ENCODE measurements at places on chromosomes 1 and 21.

- peak; percentile 55 for DNase-seq
Measured at GRCh38 chr1:172112576-172112975, 271.3 kb downstream of the DNM3 start.

DNA sequence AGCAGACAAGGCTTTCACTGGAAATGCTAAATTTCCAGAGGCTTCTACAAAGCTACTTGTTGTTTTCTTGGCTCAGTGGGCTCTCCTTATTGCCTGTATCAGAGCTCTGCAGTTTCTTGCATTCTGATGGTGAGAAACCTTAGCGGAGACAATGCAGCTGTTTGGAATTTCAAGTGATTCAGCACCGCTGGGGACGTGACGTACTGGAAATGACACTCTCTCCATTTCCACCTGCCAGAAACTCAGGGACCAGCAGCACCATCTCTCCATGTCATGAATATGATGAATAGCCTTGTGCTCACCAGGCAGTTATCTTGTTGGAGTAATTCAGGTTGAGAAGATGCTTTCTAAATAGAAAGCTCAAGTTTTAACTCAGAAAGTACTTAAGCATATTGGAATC lies 497.2 kb upstream of the DEPDC1 start:
- DNase-seq, result no peak

DNA sequence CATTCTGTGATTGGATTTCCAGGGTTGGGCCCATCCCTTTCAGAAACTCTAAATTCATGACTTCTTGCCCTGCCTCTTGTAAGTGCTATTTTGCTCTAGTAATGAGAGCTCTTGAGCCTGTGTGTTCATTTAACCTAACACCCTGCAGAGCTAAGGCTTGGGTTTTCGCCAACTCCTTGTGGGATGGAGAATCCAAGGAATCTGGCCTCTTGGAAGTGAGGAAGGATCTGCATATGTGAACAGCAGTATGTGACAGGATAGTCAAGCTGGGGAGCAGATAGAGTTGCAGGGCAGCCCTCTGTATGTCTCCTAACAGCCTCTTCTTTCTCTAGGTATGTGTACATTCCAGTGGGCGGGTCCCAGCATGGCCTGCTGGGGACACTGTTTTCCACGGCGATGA lies 258.9 kb downstream of the HHAT start:
- DNase-seq, result no peak

- no peak for DNase-seq
Measured at GRCh38 chr1:66752671-66753371, 562 bp downstream of the DYNLT5 start.

GRCh38 chr1:43431676-43432075 lies 22.1 kb downstream of the HYI start:
- no peak for DNase-seq

GRCh38 chr1:212288615-212289014 lies 3.4 kb downstream of the PPP2R5A start:
- DNase-seq, result peak; percentile 82

DNA sequence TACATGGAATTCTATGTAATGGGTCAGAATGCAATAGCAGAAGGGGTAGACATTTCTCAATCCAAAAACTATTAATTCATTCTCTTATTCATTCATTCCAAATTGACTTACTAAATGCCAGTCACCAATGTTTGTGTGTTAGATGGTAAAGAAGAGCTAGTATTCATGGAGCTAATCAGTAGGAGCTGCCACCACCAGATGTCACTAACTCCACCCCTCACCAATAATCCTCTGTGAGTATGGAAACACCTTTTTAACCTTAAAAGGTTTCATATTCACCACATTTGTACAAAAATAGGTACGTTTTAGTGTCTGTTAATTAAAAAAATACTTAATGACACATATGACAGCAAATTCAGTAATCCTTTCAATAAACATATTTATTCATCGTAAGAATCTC lies 131.8 kb upstream of the PKN2 start:
- no peak for DNase-seq

DNA sequence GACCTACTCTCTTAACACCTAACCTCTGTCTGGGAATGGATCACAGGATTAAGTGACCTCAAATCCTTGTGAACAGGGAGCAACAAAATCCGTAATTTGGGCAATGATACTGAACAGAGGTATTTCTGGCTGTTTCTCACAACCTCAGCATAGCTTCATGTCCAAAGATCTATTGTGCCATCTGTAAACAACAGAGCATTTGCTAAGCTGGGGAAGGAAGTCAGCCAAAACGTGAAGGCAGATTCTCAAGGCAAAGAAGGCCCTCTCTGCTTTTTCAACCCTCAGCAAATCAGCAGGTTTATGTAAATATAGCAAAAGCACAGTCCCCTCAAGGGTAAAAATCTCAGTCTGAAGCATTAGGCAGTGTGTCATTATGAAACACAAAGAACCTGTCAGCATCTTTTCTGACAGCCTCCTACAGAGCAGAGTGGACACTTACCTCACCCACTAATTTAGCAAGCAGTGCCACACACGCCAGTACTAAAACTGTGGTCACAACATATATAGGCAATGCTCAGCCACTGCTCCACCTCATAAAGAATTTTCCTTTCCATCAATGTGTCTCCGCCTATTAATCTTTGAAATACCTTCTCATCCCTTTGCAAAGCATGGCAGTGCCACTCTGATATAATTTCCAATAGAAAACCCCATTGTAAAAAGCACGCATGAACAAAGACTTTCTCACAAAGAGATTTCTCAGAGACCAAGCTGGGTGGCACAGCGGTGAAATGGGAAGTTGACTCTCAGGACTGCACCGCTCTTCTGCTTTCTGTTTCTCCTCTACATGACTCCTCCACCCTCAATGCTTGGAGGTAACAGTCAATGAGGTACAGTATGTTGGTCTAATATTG lies 188.0 kb downstream of the RERE start:
- peak; percentile 70 for DNase-seq

- peak; percentile 43 for DNase-seq
Measured at GRCh38 chr21:45618846-45619485, 24.6 kb upstream of the PCBP3 start.

DNA sequence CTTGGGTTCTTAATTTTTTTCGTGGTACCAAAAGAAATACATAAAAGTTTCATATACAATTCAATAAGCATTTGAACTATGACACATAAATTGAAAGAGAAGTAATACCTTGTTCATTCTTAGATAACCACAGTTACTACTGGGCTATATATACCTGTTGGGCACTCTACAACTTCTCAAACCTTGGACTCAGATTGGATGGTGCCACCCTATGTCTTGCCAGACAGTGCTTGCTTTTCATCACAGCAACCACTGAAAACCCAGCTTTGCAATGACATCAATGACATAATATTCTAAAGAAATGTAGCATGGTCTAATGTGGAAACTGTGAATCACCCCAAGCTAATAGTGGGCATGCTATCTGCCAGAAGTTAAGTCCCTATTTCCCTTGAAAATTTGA lies 62.8 kb upstream of the DPH5 start:
- DNase-seq, result peak; percentile 14

DNA sequence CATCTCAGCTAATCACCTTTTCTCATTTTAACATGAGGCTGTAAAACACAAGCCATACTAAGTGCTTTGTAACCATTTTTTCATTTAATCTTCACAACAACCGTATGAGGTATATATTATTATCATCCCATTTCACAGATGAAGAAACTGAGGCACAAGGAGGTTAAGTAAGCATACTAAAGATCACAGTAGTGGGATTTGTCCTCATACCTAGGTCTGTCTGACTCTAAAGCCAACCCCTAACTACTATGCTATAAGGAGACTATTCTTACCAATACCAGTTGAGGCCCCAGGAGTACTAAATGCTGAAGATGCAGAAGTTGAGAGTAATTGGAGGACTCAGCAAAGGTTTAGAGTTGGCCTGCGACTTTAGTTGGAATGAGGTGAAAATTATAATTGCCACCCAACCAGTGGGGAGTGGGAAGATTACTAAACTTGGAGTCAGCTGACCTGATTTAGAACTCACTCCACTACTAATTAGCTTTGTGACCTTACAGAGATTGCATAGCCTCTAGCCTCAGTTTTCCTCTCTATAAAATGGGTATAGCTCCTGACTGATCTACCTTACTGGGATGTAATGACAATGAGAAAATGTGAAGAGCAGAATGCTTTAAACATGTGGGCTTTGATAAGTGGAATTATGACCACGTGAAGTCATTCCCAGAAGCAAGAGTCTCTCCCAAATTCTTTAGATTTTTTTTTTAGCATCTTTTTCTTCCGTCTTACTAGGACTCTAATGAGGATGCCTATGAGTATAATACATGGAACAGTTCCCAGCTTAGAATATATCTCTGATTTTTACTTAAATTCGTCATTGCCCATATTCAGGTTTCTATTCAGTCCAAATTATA lies 85.8 kb upstream of the IPO9 start:
- DNase-seq, result peak; percentile 48

GRCh38 chr1:145716641-145717345 lies 2.5 kb upstream of the CD160 start:
- peak; percentile 30 for DNase-seq

DNA sequence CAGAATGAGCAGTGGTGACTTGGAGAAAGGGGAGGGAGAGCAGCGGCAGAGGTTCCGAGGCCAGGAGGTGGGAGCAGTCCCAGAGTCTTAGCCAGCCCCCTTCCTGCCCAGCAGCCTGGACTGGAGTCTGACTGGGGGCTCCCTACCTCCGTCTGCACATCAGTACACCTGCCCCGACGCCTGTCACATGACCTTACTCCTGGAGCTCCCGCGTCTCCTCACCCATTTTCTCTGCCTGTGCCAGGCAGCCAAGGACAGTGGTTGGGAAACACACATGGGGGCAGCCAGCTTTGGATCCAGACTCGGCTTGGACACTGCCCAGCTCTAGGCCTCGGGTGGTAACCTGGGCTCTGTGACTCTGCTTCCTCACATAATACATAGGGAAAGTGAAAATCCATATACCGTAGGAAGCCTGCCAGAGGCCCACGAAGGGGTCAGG lies 16.9 kb downstream of the ACTRT2 start:
- no peak for DNase-seq

- DNase-seq, result no peak
Measured at GRCh38 chr1:23092447-23092846, 73.2 kb downstream of the KDM1A start.

DNA sequence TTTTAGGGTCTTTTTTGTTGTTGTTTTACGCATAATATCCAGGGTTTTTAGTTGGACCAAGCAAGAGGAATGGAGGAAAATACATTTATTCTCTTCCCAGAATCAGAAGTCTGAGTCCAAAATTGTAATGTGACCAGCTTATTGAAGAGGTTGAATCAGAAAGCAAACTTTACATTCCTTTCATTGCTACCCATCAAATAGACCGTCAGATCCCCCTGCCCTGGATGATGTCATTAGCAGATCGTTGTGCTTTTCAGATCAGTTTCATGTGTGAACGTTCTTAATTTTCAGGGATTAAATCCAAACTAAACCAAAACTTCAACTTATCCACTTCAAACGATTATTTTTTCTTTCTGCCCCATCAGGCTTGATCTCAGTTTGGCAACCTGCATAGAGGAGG lies 85.7 kb upstream of the NGF start:
- peak; percentile 37 for DNase-seq

DNA sequence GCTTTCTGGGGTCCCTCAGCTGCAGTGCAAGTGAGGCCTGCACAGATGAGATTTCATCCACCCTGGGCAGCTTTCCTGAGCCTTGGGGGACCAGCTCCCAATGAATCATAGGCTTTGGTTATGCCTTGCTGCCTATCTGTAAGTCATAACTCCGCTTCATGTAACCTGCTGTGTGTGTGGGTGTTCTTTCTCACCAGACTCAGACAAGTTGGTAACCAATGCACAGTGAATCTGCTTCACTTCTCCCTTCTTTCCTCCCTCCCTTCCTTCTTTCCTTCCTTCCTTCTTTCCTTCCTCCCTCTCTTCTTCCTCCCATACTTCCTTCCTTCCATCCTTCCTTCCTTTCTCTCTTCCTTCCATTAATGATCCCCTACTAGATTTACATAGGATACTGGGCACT lies 34.4 kb upstream of the PSMB2 start:
- peak; percentile 15 for DNase-seq

DNA sequence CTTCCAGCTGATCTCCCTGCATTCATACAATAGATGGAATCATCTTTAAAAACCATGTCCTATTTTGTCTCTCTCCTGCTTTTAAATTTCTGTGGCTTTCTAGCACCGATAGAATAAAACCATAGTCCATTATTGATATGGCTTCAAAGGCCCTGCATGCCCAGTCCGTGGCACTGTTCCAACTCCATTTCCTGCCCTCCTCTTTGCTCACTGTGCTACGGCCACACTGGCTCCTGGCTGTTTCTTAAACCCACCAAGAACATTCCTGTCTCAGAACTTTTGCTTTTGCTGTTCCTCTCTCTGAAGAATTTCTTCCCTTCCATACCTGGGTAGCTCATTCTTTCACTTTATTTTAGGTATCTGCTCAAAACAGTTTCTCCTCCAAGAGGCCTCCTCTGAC lies 7.2 kb downstream of the SLAMF1 start:
- DNase-seq, result no peak

GRCh38 chr1:20729155-20729931 lies 3.2 kb downstream of the SH2D5 start:
- no peak for DNase-seq

DNA sequence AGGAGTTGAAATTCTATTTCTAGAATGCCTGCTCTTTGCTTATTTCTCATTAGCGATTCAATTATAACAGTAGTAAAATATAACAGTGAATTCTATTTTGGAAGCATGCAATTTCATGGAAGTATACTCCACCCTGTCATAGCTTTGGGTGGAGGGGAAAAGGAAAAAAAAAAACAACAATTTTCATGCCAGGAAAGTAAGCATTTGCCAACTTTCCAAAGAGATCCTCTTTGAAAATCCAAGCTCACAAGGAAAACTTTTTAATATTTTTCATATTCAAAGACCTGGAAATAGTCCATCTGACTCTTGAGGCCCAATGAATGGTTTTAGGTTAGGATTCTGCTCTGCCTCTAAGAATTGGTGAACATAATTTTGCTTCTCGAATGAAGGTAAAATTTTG lies 134.5 kb downstream of the PTPN14 start:
- DNase-seq, result no peak

GRCh38 chr1:2787163-2787911 lies 14.2 kb downstream of the TTC34 start:
- no peak for DNase-seq

GRCh38 chr1:32991819-32992488 lies 27.3 kb upstream of the RNF19B start:
- DNase-seq, result no peak

GRCh38 chr1:2148691-2149090 lies 45.9 kb downstream of the FAAP20 start:
- DNase-seq, result no peak

DNA sequence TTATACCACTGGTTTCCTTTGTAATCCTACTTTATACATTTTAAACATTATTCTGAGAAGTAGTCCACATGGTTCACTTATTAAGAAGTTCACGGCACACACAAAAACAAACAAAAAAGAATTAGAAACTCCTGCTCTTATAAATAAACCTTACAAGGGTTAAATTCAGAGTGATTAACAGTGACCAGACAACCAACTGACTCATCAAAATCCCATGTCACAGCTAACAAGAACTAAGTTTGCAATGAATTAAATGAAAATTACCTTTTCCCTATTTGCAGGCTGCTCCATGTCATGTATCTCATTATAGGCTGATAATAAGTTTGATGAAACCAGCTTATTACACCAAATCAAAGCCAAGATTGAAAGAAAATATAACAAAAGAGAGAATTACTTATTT lies 77.5 kb downstream of the PUM1 start:
- peak; percentile 63 for DNase-seq

- no peak for DNase-seq
Measured at GRCh38 chr1:6353619-6353954, 40.0 kb downstream of the ACOT7 start.

GRCh38 chr1:101004670-101005069 lies 20.9 kb downstream of the DPH5 start:
- DNase-seq, result peak; percentile 22

GRCh38 chr1:100239961-100240360 lies 9.7 kb downstream of the DBT start:
- DNase-seq, result no peak

- DNase-seq, result no peak
Measured at GRCh38 chr1:58588396-58588795, 11.3 kb upstream of the TACSTD2 start.

Measured in GM23248 (cell line).